ENCODE measurements at places on chromosomes 5 and 9. TPM values are rescaled to one million over a fixed set of nuclear protein-coding genes. Genes with fewer than 3 reads are reported as not detected.

The LHX6 gene
- not detected for total RNA-seq

The BOD1 gene
- total RNA-seq = 29.6 TPM

GRCh38 chr9:133423216-133423615 lies 1.0 kb downstream of the ADAMTS13 start:
- no peak for DNase-seq
- H3K27me3 ChIP-seq = peaks cover 38% of the 10 kb centered on the region
- H3K36me3 ChIP-seq = no peaks in the 10 kb centered on the region
- no peak overlapping the region for H3K27ac ChIP-seq
- H3K4me1 ChIP-seq = peaks cover 2% of the 10 kb centered on the region

DNA sequence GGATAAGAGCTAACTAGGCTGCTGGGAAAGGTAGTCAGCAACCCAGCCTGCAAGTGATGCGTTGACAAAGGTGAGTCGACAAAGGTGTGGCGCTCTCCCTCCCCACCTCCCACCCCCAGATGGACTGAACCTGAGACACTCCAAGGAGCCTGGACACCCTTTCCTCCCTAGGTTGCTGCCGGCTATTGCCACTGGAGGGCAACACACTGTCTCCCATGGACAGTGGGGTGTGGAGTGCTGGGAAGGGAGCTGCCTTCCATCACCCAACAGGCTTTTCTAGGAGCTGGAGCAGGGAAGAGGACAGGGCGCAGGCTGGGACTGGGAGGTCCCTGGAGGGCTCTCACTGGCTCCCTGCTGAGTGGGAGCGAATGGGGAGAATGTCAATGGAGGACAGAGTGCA lies 75.4 kb upstream of the ARAP3 start:
- no peaks in the 10 kb centered on the region for H3K4me1 ChIP-seq
- H3K27me3 ChIP-seq = no peaks in the 10 kb centered on the region

DNA sequence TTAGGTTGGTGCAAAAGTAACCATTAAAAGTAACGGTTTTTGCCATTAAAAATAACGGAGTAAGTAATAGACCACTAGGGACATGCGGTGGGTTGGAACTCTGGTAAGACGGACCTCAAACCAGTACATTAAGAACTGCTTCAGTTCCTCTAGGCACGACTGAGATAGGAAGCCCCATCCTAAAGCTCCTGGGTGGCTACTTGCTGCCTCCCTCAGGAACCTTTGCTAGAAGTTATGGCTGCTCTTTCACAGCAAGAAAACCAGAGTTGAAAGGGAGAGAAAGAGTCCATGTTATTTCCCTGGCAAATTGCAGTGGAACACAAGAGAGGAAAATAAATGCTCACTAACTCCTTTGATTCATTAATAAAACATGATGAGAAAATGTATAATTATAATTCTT lies 47.6 kb downstream of the MCTP1 start:
- no peak overlapping the region for H3K27ac ChIP-seq
- no peak overlapping the region for H3K4me3 ChIP-seq
- H3K27me3 ChIP-seq = no peaks in the 10 kb centered on the region
- DNase-seq = no peak
